ENCODE measurements at places on chromosomes 3 and 15.

- DNase-seq: no peak
These were observed 42.5 kb upstream of the NUDT16 start for GRCh38 chr3:131338948-131339640.

DNA sequence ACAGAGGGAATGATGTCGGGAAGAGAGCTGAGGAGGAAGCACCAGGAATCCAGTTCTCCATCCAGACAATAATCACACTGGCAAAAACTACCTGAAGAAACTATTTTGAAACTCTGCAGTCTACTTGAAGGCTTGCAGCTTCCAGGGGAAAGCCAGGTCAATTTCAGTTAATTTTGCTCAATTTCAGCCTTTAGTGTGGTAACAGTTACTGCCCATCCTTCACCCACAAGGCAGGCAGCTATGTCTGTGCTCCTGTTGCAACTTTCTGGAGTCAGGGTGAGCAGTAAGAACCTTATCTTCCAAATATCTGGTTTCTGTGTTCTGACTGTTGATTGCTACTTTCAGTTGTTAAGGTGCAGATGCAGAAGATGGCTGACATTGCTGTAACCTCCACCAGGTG is 221.7 kb downstream of the ADAMTS17 start:
- DNase-seq: no peak

DNA sequence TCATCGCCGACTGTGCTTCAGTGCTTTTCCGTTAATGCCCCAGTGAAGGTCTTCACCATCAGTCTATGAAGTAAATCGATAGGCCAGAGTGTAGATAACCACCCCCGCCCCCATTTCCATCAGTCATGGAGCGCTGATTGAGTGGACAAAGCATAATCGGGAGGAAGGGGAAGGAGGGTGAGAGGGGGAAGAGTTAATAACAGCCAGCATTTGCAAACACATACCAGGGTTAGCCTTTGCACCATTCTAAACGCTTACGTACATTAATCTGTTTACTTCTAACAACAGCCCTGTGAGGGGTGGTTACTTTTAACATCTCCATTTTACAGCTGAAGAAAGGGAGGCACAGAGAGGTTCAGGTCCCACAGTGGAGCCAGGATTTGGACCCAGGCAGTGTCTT is 26.8 kb downstream of the EDEM1 start:
- DNase-seq: no peak

DNA sequence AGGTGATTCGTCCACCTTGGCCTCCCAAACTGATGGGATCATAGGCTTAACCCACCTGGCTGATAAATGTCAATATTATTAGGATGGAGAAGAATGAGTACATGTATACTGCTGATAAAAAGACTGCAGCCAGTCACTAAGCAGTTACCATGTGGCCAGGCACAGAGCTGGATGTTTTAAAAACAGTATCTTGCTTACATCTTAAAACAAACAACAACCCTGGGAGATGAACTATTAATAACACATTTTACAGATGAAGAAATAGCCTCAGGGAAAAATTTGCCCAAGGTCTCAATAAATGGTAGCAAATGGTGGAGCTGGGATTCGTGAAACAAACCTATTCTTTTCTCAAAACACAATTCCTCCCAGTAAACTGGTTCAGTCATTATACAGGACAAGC is 18.1 kb downstream of the IL17RD start:
- DNase-seq: no peak

- DNase-seq: no peak
These were observed 10.6 kb upstream of the CCDC80 start for GRCh38 chr3:112651516-112651915.
